ENCODE measurements at places on chromosomes 5 and 9.

DNA sequence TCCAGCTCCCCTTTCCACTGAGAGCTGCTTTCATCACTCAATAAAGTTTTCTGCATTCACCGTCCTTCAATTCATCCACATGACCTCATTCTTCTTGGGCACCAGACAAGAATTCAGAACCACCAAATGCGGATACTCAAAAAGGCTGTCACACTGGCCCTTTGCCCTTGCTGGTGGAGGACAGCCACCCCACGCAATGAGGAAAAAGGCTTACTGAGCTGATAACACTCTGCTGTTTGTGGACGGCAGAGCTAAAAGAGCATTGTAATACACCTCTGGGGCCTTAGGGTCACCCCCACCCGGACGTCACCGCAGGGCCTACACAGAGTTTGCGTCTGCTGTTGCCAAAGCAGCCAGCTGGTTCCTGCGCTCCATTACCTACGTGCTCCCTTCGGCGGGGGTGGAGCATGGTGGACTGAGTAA lies 51.2 kb upstream of the ZNF608 start:
- no peak for DNase-seq

GRCh38 chr9:114484854-114485443 lies 20.3 kb downstream of the WHRN start:
- DNase-seq: peak; percentile 63

DNA sequence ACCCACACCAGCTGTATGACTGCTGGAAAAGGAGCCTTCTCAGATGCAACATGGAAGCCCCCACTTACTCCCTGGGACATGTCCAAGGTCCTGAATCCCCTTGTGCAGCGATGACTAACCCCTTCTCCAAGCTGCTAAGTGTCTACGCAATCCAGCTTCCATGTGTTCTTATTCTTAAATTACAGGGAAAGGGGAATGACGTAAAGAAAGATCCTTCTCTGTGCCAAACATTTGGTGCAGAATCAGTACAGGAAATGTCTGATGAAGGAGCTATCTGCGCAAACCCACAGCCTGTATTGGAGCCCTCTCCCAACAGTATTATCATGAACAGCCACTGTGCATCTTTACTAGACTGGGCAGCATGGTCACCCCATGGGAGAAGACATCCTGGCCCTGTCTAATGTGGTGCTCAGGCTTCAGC lies 183.2 kb downstream of the FRMD3 start:
- DNase-seq: no peak

GRCh38 chr5:69494452-69494851 lies 1.9 kb downstream of the OCLN start:
- no peak for DNase-seq

DNA sequence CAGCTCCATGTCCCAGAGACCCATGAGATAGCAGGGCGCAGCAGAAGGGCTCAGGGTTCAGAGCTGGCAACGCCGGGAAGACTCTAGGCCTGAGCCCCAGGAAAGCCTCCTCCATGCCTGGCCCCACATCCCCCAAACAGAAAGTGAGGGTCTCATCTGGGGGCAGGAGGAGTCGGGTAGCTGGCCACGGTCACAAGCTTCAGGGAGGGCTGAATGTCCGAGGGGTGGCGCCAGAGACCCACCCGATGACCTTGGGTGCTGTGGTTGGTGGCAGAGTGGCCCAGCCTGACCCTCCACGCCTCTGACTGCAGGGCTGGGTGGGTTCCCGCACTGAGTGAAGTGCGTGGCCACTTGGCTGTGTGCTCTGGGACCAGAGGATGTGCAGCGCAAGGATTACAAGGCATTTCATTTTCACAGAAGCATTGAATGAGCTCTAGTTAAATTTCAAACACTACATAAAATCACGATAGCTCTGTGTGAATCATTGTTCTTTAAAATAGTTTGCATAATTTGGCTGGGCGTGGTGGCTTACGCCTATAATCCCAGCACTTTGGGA lies 3.0 kb downstream of the C8G start:
- DNase-seq: no peak

DNA sequence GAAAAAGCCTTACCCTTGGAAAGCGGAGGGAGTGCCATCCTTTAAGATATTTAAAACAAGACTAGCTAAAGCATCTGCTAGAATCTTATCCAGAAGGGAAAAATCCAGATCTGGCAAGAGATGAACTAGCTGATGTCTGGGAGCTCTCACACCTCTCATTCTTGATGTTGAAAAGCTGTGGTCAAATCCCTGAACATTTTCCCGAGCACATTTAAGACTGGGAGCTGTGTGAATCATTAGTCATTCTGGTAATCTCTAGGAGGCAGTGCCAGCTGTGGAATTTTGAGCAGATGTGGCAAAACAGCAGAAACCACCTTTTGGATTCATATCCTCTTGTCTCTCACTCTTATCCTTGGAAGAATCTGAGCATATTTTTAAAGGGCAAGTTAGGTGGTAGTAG lies 218.0 kb downstream of the MAN2A1 start:
- peak; percentile 43 for DNase-seq

GRCh38 chr5:31487506-31487905 lies 44.4 kb downstream of the DROSHA start:
- no peak for DNase-seq

GRCh38 chr9:71747576-71747975 lies 20.7 kb downstream of the CEMIP2 start:
- DNase-seq: no peak

- DNase-seq: no peak
These were observed 192.2 kb downstream of the SPOCK1 start for GRCh38 chr5:137306903-137307302.

- DNase-seq: peak; percentile 85
These were observed 11.1 kb upstream of the LHFPL2 start for GRCh38 chr5:78659714-78660113.

- DNase-seq: peak; percentile 98
These were observed 23.7 kb upstream of the TAS2R1 start for GRCh38 chr5:9653811-9654210.

- DNase-seq: no peak
These were observed 69.4 kb downstream of the NPR3 start for GRCh38 chr5:32780508-32780919.

- DNase-seq: no peak
These were observed 216.8 kb upstream of the RPS23 start for GRCh38 chr5:82494942-82495341.

DNA sequence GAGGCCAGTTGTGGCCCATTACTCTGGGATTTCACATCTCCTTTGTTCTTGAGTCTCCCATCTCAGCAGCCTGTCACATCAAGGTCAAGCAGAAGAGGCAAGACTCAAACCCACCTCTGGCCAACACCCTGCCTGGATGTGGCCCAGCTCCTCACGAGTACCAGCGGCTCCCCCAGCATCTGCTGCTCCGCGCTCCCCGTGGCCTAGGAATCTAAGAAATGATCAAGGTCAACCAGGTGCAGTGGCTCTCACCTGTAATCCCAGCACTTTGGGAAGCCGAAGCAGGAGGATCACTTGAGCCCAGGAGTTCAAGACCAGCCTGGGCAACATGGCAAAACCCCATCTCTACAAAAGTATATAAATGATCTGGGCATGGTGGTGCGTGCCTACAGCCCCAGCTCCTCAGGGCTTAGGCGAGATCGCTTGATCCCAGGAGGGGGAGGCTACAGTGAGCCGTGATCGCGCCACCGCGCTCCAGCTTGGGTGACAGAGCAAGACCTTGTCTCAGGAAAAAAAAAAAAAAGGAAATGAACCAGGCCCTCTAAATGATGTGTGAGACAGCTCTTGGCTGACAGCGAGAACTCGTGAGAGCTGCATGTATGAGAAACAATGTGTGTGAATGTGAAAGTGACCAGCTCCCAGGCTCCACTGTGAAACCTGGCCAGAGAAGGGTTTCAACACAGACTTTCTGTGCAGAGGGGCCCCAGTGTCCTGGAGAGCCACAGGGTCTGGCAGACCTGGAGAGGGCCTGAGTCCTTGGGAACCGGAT lies 61.6 kb upstream of the ANGPTL2 start:
- no peak for DNase-seq

DNA sequence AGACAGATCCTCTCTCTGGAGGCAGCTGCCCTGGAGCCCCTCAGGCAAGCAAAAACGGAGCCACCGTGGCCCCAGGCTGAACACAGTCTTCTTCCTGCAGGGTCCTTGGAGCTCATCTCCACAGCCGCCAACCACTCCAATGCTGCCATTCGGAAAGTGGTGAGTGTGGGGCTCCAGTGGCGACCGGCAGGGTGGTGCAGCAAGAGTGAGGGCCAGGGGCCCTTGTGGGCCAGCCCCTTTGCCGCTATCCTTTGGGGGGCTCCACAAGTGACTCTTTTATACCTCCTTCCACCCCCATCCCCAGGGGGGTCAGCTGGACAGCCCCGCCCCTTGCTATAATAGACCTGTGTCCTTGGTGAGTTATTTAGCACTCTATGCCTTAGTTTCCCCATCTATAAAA lies 47.4 kb upstream of the SUSD3 start:
- no peak for DNase-seq

- no peak for DNase-seq
These were observed 59.1 kb downstream of the PDCD1LG2 start for GRCh38 chr9:5569409-5569808.

DNA sequence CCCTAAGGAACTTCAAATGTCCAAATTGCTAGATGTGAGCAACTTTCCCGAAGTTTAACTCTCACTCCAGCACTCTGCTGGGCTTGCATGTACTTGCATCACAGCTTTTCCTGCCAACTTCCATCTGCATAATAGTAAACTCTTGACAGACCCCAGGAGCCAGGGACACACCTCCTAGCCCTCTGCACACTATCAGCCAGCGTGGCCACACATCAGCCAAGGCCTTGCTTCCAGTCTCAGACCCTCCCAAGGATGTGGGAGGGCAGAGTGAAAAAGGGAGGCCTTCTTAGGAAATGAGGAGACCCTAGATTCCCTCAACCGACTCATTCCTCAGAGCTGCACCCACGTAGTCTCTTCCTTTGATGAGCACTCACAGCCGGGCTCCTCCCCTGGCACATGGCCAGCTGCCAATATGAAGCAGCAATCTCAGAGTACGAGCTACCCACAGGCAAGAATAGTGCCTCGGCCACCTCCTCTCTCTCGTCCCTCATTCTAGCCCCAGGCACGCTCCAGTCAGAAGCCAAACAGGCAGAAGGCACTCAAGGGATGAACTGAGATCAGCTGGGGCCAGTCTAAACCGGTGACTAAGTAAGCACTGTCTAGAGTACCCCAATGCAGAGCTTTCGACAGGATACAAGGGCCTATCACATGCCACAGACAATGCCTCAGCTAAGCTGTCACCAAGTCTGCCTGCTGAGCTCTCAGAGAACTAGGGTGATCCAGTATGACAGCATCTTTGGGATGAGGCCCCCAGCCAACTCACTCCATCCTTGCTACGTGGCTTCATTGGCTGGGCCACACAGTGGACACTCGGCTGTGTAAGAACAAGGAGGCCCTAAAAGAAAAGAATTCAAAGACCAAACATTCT lies 2.3 kb downstream of the P4HA2 start:
- DNase-seq: peak; percentile 83

DNA sequence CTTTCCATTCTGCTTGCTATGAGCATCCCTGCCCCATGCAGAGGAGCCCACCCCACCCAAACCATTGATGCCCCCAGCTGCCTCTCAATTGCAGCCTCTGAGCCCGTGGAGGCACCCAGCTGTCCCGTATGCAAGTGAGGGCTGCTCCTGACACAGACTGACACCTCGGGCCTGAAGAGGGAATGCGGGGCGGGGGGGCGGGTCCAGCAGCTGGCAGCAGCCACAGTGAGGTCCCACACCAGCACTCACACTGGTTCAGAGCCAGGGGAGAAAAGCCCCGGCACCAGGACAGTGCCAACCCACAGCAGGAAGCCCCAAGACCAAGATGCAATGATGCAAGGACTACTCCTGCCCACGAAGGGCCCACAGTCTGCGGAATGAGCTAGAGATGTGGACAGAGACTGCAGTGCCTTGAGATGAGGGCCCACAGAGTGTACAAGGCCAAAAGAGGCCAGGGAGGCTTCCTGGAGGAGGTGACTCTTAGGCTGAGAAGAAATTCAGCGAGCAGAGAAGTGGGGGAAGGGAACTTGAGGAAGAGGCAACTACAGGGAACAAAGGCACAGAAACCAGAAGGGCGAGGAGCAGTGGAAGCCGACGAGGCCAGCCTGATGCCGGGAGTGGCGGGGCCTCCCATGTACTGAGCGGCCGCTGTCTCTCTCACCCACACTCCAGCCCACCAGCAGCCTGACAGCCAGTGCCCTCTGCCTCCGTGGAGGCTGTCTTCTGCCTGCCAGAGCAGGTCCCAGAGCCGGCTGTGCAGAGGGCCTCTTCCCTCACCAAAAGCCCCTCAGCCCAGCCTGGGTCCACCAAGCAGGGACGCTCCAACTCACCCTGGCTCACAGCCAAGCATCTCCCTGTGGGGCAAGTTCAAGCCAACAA lies 9.2 kb downstream of the EEIG1 start:
- no peak for DNase-seq

DNA sequence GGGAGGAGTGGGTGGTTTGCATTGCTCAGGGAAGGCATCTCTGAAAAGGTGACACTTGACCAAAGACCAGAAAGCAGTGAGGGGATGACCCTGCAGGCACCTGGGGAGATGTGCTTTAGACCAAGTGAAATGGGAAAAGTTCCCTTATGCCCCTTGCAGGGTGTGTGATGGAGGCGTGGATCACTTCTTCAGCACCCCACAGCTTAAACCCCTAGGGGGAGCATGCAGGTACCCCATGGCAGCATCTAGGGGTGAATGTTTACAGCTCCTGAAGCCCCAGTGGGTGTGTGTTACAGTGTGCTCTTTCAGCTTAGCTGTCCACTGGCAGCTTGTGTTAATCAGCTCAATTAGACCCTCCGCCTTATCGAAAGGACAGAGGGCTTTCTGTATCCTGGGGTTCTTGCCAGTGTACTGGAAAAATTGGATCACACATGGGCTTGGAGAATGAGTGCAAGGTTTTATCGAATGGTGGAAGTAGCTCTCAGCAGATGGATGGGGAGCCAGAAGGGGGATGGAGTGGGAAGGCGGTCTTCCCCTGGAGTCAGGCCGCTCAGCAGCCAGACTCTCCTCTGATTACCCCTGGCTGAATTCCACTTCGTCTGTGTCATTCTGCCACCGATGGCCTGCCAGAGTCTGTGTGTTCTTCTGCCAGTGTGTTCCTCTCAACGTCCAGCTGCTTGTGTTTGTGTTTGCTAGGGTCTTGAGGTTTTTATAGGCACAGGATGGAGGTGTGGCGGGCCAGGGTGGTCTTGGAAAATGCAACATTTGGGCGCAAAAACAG lies 6.3 kb downstream of the BHMT2 start:
- DNase-seq: no peak

DNA sequence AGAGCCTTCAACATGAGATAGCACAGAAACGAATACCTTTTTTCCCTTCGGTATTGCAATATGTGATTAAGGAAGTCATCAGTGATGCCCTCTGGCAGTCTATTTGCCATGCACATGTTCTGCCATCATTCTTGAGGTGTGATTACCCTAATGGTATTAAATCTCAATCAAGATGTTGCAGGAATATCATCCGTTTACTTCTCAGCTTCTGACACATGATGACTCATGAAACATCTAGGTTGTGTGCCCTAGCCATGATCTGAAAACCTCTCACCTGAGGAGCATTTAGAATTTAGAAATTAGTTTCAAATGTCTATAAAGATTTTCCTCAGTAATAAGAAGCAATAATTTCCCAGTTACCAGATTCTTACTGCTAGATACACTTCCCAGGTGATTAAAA lies 209.1 kb downstream of the ADGRV1 start:
- no peak for DNase-seq

GRCh38 chr5:56588636-56589480 lies 226.5 kb upstream of the MAP3K1 start:
- DNase-seq: no peak

GRCh38 chr9:79974806-79975422 lies 403.1 kb downstream of the TLE4 start:
- no peak for DNase-seq

Measured in brain microvascular endothelial cell (primary cell).